T-cell (primary cell): ENCODE measurements at places on chromosomes 2 and 18.
A peak's percentile ranks its signal among the peaks of the same experiment; 100 is the strongest.

GRCh38 chr2:162198239-162198638 is 45.0 kb downstream of the FAP start:
- no peaks in the 10 kb centered on the region for H3K4me1 ChIP-seq
- no peaks in the 10 kb centered on the region for H3K36me3 ChIP-seq
- no peaks in the 10 kb centered on the region for H3K27me3 ChIP-seq
- DNase-seq, result no peak
- no peak overlapping the region for H3K4me3 ChIP-seq
- no peak overlapping the region for H3K27ac ChIP-seq

DNA sequence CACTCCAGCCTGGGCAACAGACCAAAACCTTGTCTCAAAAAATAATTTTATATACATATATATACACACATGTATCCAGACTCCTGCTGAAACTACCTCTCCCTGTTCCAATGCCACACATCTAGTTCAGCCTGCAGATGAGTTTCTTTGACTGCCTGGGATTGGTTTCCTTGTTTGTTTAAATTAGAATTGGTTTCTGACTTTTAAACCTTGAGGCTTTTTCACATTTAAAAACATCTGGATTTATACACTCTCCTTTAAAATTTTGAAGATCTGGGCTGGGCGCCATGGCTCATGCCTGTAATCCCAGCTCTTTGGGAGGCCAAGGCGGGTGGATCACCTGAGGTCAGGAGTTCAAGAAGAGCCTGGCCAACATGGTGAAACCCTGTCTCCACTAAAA is 21.8 kb upstream of the CXCR1 start:
- no peak overlapping the region for H3K27ac ChIP-seq
- H3K4me1 ChIP-seq, result no peaks in the 10 kb centered on the region
- no peaks in the 10 kb centered on the region for H3K27me3 ChIP-seq
- no peak for DNase-seq
- H3K36me3 ChIP-seq, result no peaks in the 10 kb centered on the region

GRCh38 chr2:15634846-15635490 is 43.3 kb downstream of the DDX1 start:
- H3K4me3 ChIP-seq, result no peak overlapping the region
- no peaks in the 10 kb centered on the region for H3K36me3 ChIP-seq
- H3K27me3 ChIP-seq, result no peaks in the 10 kb centered on the region
- H3K4me1 ChIP-seq, result no peaks in the 10 kb centered on the region

- no peak for DNase-seq
- H3K36me3 ChIP-seq, result no peaks in the 10 kb centered on the region
- H3K27me3 ChIP-seq, result no peaks in the 10 kb centered on the region
- H3K4me3 ChIP-seq, result no peak overlapping the region
- H3K4me1 ChIP-seq, result peaks cover 13% of the 10 kb centered on the region
Observed at GRCh38 chr18:58668211-58668610, 3.1 kb upstream of the MALT1 start.

DNA sequence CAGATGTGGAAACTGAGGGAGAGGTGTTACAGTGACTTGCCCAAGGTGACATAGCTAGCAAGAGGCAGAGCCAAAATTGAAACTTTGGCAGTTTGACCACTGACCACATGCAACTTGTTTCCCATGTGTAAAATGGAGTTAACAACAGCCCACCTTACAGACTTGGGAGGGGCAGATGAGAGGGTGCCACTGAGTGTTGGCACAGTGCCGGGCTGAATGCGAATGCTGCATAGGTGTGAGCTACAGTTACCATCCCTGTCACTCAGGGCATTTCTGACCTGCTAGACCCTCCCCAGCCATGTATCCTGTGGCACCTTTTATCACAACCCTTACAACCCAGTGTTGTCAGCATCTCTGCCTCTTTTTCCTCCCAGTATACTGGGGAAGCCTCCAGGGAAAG is 10.8 kb downstream of the SMARCAL1 start:
- DNase-seq, result no peak
- H3K4me3 ChIP-seq, result no peak overlapping the region
- peaks cover under 1% of the 10 kb centered on the region for H3K4me1 ChIP-seq
- no peak overlapping the region for H3K27ac ChIP-seq
- H3K27me3 ChIP-seq, result no peaks in the 10 kb centered on the region

DNA sequence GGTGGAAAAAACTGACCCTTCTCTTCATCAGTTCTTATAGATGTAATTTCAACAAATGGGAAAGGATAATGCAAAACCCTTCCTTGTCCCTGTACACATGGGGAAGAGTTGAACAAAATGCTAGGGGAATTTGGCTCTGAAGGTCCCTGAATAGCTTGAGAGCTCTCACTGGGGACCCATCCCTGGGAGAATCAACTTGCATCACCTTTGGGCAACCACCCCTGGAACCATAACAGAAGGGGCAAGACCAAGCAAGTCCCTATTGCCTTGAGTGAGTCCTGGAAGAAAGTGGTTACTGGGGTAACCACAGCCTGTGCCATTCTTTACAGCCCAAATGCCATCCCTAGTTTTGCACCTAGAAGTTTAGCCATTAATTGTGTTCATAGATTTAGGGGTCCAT is 52.2 kb upstream of the B3GNT2 start:
- no peak overlapping the region for H3K27ac ChIP-seq
- H3K36me3 ChIP-seq, result no peaks in the 10 kb centered on the region

- peaks cover 44% of the 10 kb centered on the region for H3K4me1 ChIP-seq
- H3K27me3 ChIP-seq, result no peaks in the 10 kb centered on the region
- H3K4me3 ChIP-seq, result no peak overlapping the region
- no peaks in the 10 kb centered on the region for H3K36me3 ChIP-seq
- no peak for DNase-seq
Observed at GRCh38 chr18:63140997-63141777, 178.4 kb downstream of the BCL2 start.

GRCh38 chr18:53191634-53192033 is 851.6 kb downstream of the DCC start:
- no peaks in the 10 kb centered on the region for H3K4me1 ChIP-seq
- no peak overlapping the region for H3K27ac ChIP-seq
- DNase-seq, result no peak
- no peak overlapping the region for H3K4me3 ChIP-seq

DNA sequence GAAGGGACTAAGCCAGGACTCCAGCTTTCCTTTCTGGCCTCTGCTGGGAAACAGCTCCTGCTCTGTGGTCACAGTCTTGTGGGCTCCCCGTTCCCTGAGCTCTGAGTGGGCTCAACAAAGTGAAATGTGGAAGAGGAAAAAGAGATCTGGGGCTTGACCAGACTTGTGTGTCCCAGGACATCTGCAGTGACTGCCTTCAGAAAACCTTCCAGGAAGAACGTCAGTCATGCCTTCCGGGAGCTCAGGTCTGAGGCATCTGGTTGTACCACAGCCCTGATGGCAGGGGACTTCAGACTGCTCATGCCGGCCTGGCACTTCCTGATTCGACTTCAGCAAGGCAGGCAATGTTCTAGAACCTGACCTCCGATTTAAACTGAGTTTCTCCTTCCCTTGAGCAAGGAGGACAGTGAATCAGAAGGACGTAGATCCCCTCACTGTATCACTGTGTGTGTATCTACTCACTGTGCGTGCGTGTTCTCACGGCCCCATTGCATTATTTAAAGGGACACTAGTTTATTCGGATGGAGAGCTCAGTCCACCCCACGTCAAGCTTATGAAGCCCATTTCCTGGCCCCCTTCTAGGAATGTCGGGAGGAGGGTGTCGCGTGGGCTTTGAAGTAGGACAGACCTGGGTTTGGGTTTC is 548 bp upstream of the FBLN7 start:
- peaks cover 13% of the 10 kb centered on the region for H3K4me1 ChIP-seq
- H3K4me3 ChIP-seq, result peak overlapping the region; percentile 28
- H3K27ac ChIP-seq, result no peak overlapping the region

GRCh38 chr18:21979171-21979560 is 190.2 kb upstream of the GATA6 start:
- no peak overlapping the region for H3K27ac ChIP-seq
- H3K27me3 ChIP-seq, result no peaks in the 10 kb centered on the region
- no peaks in the 10 kb centered on the region for H3K36me3 ChIP-seq
- H3K4me3 ChIP-seq, result no peak overlapping the region
- no peak for DNase-seq

- no peak overlapping the region for H3K4me3 ChIP-seq
- H3K27ac ChIP-seq, result no peak overlapping the region
- H3K4me1 ChIP-seq, result no peaks in the 10 kb centered on the region
- DNase-seq, result no peak
- no peaks in the 10 kb centered on the region for H3K27me3 ChIP-seq
Observed at GRCh38 chr2:179495315-179495714, 230.7 kb upstream of the SESTD1 start.

- H3K27me3 ChIP-seq, result peaks cover 19% of the 10 kb centered on the region
- DNase-seq, result no peak
- H3K4me1 ChIP-seq, result peaks cover 14% of the 10 kb centered on the region
- no peak overlapping the region for H3K4me3 ChIP-seq
Observed at GRCh38 chr18:58041633-58042032, 2.4 kb upstream of the NEDD4L start.

DNA sequence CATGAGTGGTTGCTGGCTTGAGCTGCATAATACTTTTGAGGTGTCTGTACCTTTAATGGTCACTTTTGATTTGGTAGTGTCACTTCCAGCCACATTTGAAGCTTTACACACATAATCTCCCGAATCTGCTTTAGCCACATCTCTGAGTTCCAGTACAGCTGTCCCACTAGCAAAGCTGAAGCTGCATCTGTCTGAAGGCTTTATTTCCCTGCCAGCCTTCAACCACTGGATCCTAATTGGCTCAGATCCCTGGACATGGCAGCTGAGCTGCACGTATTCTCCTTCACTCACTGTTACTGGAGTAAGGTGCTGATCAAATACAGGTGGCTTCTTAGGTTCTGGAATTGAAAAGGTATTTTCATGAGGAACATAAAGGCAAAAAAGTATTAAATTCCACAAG is 99.7 kb downstream of the TTN start:
- H3K27ac ChIP-seq, result no peak overlapping the region
- no peaks in the 10 kb centered on the region for H3K27me3 ChIP-seq
- H3K36me3 ChIP-seq, result no peaks in the 10 kb centered on the region
- H3K4me3 ChIP-seq, result no peak overlapping the region
- H3K4me1 ChIP-seq, result no peaks in the 10 kb centered on the region
- DNase-seq, result no peak

DNA sequence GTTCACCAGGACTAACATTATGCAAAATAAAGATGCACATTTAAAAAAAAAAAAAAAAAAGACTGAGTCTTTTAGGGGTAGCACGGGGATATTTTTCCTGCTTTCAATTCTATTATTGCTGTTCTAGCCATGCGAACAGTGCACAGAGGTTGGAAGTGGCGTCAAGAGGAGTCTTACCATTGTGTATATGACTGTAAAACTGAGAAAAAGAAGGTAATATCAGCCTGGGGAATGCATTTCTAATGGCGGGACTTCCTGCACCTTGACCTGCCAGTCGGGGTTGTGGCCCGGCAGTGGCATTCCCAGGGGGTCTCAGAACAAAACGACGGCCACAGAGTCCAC is 48.5 kb upstream of the ATP6V1B1 start:
- peaks cover 31% of the 10 kb centered on the region for H3K4me1 ChIP-seq
- DNase-seq, result no peak
- H3K27me3 ChIP-seq, result peaks cover 65% of the 10 kb centered on the region
- peak overlapping the region; percentile 74 for H3K4me3 ChIP-seq

DNA sequence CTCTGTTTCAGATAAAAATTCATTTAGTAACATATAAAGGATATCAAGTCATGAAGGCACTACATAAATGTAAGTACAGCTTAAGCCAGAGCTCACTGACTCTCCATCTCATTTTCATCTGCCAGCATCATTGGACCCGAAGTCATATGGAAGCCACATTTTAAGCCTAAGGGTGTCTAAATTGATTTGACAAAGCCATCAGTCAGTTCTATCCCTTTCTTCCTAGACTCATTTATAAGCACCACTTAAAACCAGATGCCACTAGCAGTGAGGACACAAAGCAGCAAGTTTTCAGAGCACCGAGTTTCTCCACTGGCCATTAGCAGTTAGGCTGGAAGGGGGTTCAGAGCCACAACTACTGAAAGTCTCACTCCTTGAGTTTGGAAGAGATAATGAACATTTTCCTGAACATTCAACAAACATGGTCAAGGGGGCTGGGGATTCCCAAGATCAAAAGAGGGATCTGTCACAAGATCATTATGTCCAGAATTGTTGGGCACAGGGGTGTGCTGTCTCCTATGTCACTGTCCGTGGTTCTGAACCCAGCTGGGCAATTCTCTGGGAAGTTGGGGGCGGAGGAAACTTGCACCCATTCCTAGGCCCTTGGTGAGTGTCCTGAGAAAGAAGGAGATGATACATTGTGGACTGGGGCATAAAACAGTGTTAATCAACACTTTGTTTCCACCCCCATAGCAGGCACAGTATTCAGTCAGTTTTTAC is 158.5 kb upstream of the LMAN1 start:
- H3K4me3 ChIP-seq, result no peak overlapping the region
- H3K27me3 ChIP-seq, result peaks cover 8% of the 10 kb centered on the region
- no peak overlapping the region for H3K27ac ChIP-seq
- no peaks in the 10 kb centered on the region for H3K4me1 ChIP-seq

DNA sequence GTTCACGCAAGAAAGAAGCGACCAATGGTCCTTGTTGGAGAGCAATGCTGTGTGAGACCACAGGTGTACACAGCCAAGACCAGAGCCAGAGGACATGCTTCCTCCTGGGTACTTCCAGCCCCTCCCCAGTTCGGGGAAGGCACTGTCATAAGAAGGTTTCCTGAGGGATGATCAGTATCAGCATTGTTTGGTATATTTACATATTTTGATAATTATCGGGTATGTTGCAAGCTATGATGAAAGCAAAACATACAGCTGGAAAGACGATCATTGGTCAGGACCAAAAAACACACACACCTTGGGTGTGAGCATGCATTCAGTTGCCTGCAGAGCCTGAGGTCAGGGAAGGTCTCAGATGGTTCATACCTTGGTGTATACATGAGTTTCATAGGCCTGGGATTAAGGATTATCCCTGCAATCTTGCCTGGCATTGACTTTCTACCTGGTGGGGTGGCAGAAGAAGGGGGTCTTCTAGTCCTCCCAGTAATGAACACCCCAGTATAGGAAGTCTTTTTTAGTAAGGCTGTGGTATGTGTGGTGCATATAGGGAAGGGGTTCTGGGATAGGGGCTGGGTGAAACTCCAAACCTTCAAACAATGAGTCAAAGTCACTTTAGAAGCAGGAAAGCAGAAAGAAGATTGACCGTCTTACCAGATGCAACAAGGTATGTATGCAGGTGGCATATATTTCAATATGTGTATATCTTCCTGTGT is 2.9 kb downstream of the SERPINB2 start:
- H3K36me3 ChIP-seq, result no peaks in the 10 kb centered on the region
- H3K27ac ChIP-seq, result no peak overlapping the region
- peaks cover 11% of the 10 kb centered on the region for H3K27me3 ChIP-seq
- no peaks in the 10 kb centered on the region for H3K4me1 ChIP-seq
- H3K4me3 ChIP-seq, result no peak overlapping the region

DNA sequence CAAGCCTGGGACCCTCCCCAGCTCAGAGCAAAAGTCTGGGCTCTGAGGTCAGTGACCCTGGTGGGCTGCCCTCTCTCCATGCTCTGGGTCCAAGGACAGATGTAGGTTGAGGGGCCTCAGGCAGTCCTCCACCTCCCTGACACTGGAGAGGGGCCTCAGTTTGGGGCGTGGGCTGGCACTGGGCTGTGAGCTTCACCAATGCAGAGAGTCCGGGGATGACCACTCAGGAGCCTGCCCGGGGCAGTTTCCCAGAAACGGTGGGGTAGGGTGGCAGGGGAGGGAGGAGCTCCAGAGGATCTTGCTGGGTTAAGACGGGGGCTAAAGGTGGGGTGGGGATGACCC is 40.5 kb upstream of the SMAD7 start:
- H3K36me3 ChIP-seq, result no peaks in the 10 kb centered on the region
- no peaks in the 10 kb centered on the region for H3K4me1 ChIP-seq
- no peak overlapping the region for H3K4me3 ChIP-seq
- H3K27ac ChIP-seq, result no peak overlapping the region
- no peak for DNase-seq
